Suppressor macrophage treated with lipopolysaccharide for 4 hours (primary cell): ENCODE measurements at places on chromosomes 3 and 15.

DNA sequence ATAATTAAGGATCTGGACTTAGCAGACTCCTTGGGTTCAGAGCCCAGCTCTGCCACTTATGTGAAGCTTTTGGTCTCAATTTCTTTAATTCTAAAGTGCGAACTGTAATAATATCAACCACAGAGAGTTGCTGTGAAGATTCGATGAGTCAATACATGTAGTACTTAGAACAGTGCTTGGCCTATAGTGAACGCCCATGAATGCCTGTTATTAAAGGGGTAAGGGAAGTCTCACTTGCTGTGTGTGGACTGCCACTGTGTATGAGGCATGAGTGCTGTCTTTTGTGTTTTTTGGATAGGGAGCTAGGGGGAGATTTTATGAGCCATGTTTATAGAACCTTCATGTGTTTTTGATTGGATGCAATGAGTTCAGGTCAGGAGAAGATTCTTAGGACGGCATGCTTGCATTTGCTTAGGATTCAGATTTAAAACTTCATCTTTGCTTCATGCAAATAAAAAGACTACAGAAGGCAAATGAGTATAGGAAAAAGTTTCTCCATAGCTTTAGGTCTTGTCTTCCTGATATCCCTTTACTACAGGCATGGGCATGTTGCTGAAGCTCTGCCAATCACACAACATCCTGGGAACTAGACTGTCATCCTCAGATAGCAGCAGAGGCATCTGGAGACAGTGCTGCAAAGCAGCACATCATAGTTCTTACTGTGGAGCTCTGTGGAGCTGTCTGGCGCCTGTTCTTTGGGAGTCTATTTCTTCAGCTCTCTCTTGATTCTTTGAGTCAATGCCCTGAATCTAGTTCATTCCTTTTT lies 50.0 kb downstream of the PLS1 start:
- no peak for DNase-seq

DNA sequence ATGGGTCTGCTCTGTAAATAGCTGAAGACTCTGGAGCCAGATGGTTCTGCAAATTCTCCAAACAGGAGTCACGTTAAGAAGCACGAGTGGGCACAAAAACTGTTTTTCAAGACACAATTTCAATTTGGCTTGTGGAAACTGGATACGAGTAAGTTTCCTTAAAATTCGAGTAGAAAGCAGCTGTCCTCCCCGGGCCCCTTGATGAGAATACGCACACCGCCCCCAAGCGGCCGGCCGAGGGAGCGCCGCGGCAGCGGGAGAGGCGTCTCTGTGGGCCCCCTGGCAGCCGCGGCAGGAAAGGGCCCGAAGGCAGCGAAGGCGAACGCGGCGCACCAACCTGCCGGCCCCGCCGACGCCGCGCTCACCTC lies 778 bp upstream of the THBS1 start:
- peak; percentile 94 for DNase-seq

DNA sequence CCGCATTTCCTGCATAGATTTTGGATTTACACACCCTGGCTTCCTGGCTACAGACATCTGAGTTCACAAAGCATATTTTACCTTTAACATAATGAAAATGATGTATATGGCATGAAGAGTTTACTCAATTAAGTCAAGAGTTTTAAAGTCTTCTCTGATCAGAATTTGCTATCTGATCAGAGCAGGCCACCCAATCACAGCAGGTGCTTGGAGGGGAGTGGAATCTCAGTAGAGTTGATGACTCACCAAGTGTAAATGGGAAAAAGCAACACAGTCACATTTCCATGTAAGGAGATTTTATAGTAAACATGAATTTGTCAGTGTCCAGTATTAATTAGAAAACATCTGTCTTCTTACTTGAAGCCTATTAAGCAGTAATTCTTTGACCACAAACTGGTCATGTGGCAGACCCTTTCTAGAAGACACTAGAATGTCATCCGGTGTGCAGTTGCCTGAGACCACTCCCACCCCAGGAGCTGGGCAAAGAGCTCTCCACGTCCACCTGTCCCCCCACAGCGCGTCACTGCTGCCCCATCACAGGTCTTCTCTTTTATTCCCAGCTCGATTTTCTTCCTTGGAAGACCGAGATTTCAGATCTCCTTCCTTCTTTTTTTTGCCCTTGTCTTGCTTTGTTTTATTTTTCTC lies 10.8 kb downstream of the MESD start:
- no peak for DNase-seq

GRCh38 chr15:53709821-53710220 lies 49.6 kb downstream of the WDR72 start:
- no peak for DNase-seq

GRCh38 chr3:160481856-160482255 lies 32.3 kb upstream of the TRIM59 start:
- DNase-seq, result no peak

DNA sequence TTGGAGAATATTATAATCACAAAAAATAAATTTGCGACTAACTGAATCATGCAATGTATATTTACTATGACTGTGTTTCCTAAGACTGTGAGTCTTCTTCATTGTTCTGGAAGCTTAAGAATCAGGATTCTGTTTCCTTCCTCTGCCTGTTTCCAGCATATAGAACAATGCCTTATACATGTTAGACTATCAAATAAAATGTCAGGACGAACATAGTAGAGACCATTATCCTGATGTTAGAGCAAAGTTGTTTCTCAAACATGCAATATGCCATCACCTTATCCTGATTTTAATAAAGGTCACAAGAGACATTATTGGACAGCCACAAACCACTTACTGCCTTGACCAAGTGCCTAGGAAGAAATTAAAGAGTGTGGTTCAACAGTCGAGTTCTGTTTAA lies 457.4 kb upstream of the AGTR1 start:
- no peak for DNase-seq

GRCh38 chr3:52174896-52175295 lies 20.7 kb upstream of the POC1A start:
- peak; percentile 74 for DNase-seq

- peak; percentile 15 for DNase-seq
Observed at GRCh38 chr15:83012076-83012426, 612 bp upstream of the C15orf40 start.

- DNase-seq, result no peak
Observed at GRCh38 chr3:153242896-153243295, 80.9 kb downstream of the RAP2B start.

GRCh38 chr3:57085211-57085610 lies 24.7 kb downstream of the SPATA12 start:
- DNase-seq, result no peak

DNA sequence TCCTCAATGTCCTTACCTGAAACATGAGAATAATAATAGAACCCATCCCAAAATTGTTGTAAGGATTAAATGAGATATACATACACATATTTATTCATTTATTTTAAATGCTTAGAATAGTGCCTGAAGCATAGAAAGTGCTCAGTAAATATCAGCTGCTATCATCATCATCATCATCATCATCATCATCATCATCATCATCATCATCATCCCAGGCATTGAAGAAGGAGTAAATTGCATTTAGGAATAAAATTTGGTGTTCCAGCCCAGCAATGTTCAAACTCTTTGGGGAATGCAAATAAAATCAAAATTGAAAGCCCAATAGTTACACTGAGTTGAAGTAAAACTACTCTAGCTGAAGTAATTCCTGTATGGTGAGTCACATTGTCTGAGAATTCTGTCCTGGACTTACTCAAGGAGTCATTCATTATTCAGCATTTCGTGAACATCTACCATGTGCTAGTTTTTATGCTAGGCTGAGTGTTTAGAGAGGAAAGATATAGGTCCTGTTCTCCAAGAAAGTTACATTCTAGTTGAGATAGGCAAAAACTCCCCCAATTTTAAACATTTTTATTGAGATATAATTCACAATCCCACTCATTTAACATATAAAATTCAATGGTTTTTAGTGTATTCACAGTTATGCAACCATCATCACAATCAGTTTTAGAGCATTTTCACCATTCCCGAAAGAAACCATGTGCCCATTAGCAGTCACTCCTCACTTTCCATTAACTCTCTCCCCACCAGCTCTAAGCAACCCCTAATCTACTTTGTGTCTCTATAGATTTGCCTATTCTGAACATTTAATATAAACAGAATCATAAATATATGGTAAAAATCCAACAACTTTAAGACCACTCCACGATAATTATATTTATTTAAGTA lies 107.2 kb downstream of the FRMD5 start:
- DNase-seq, result peak; percentile 18

DNA sequence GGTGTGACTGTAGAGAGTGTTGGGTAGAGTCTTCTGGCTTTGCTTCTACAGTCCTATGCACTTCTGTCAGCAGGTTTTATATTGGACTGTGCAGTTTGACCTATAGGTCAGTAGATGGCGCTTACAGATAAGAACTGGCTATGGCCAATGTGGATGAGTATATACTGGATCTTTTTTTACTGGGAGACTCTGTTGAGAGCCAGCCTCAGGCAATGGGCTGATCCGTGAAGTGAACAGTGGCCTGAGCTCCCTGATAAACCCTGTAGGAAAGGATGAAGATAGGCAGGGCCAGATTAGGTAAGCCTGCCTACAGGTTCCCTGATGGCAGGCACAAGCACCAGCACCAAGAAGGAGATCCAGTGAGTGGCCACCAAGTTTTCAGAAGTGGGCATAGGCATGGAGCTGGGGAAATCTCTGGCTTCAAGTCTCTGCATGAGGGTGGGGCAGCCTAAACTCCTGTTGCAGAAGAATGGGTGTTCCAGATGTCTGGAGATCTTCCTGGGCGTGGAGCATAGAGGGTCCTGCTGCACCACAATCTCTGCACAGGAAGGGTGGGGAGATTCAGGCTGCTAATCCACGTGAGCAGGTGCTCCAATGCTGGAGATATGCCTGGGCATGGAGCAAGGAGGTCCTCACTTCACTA lies 326.0 kb upstream of the SGO1 start:
- peak; percentile 36 for DNase-seq

GRCh38 chr15:40234783-40235182 lies 4.1 kb upstream of the PAK6 start:
- DNase-seq, result peak; percentile 19
